ENCODE measurements at places on chromosomes 3 and 15.

GRCh38 chr3:14460342-14461005 is 58.1 kb downstream of the SLC6A6 start:
- no peak for ATAC-seq

GRCh38 chr15:62665449-62665848 is 377.1 kb upstream of the TPM1 start:
- no peak for ATAC-seq

GRCh38 chr3:193997228-193998122 is 138.5 kb upstream of the HES1 start:
- no peak for ATAC-seq

DNA sequence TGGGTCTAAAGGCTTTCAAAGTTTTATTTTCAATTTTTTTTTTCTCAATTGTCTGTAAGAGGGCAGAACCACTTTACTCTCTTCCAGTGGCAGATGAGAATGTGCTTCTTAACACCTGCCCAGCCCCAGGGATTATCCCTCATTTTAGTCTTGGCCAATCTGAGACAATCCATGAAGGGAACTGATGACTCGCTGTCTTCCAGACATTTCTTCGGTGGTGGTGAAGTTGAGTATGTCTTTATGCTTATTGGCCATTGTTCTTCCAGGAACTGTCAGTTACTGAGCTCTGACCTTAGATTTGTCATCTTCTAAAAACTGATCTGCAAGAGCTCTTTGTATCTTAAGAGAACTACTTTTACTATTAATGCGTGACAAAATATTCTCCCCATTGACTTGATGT is 139.5 kb downstream of the TJP1 start:
- ATAC-seq: no peak

- ATAC-seq: no peak
Measured at GRCh38 chr3:79016587-79017376, 751.0 kb downstream of the ROBO1 start.

GRCh38 chr3:169022457-169022856 is 641.1 kb downstream of the MECOM start:
- ATAC-seq: no peak

GRCh38 chr3:70813311-70813710 is 500.9 kb upstream of the MDFIC2 start:
- ATAC-seq: no peak

GRCh38 chr3:39935261-39935660 is 125.9 kb downstream of the MYRIP start:
- no peak for ATAC-seq
